ENCODE measurements at places on chromosomes 11 and 22.

- no peak for DNase-seq
Observed at GRCh38 chr22:44523981-44524759, 26.1 kb upstream of the RTL6 start.

DNA sequence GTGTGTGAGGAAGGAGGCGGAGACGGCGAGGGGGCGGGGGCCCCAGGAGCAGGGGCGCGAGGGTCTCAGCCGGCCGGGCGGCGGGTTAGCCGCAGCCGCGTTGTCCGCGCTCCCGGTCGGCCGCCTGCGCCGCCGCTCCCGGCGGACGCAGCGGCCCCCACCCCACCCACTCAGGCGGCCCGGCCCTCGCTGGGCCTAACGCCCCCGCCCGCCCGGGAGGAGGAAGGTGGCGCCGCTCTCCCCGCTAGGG lies at the start of gene FCHSD2:
Gene FCHSD2 (minus strand): TSS at position 191 of the 250 bp plus-strand sequence. CDS start 441 bp downstream, outside the sequence.
- no peak for DNase-seq

GRCh38 chr22:49235463-49236300 lies 592.0 kb downstream of the BRD1 start:
- no peak for DNase-seq

GRCh38 chr11:30150425-30150824 lies 80.4 kb upstream of the FSHB start:
- no peak for DNase-seq

GRCh38 chr11:129251067-129251466 lies 58.9 kb upstream of the ARHGAP32 start:
- DNase-seq: no peak

DNA sequence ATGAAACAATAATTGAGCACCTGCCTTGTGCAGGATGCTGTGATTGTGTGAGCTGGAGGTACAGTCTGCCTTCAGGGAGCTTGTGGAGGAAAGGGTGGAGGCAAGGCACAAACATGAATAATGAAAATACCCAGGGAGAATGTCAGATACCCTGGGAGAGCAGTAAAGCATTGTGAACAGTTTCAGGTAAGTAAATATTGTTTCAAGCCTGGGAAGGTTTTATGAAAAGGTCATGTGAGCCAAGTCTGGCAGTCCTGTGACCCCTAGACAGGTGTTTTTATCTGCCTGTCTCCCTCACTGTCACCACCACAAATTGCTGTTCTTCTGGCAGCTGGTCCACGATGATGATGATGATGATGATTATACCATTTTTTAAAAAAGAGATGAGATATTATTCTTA lies 32.0 kb downstream of the SPECC1L start:
- no peak for DNase-seq

DNA sequence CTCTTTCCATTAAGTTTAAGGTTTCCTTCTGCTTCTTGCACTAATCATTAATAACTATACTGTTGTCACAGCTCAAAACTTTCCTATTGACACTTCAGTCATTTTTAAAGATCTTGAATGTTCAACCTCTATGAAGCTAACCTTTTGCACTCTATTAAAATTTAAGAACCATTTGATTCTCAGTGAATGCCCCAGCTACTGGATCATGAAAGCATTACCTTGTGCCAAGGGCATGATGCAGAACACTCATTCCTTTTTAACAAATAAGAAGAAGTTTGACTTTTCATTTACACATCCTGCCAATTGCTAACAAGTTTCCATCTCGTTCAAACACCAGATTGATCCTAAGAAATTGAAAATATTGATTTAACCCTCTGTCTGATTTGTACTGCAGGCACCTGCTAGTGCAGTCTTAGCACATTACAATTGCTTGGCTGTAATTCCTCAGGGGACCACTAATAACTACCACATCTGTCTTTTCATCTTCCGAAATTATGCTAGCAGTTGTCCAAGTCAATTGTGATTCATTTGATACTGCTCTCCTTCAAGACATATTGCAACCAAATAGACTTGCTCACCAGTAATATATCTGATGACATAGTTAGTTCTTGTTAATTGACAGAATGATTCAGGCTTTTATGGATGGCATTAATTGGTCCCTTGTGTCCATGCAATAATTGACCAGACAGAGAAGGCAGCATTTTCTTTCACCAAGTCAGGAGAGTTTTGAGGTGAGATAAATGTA lies 158.4 kb downstream of the TEAD1 start:
- no peak for DNase-seq

DNA sequence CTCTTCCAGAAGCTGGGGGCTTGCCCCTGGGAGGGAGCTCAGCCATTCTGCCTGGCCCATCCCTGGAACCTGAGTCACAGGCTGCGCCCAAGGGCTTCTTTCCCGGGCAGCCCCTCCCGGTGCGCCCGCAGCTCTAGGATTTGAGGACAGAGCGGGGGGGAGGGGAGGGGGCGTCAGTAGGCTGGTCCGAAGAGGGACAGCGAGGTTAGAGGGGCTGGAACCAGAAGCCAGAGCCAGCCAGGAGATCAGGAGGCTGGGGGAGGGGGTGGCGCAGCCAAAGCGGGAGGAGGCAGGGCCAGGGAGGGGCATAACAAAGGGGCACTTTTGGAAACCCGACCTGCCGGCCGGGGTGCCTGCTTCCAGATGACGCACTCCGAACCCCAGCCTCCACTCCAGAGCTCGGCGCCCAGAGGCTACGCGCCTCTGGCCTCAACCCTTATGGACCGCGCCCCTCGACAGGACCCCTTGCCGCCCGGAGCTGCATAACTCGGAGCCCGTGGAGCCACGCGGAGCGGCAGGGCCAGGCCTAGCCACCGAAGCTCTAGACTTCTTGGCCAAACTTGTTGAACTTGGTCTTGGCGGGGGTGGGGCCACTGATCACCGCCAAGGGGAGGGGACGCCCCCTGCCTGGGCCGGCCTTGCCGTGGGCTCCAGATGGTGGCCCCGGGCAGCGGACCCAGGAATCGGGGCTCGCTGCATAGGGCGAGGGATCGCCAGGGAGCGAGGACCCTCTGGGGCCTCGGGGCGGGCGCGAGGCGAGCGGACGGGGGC lies 744 bp downstream of the PACSIN3 start:
- DNase-seq: peak; percentile 12
